ENCODE measurements at places on chromosomes 12 and 14.

- no peak for DNase-seq
Measured at GRCh38 chr12:127690161-127690560, 576.8 kb upstream of the TMEM132C start.

DNA sequence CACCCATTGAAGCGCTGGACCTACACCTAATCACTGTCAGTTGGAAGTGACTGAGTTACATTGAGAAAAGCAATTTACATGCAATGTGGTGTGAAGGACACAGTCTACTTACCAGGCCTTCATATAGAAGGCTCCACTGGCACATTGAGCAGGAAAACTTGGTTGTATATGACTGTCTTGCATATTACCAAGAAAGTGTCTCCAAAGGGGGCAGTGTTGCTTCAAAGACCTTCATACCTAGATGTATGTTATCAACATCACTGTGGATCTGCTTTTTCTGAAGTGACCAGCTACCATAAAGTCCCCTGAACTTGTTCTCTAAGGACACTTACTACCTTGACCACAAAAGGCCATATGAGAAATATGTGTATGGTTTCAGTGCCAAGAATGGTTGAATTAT lies 64.1 kb downstream of the NELL2 start:
- no peak for DNase-seq

DNA sequence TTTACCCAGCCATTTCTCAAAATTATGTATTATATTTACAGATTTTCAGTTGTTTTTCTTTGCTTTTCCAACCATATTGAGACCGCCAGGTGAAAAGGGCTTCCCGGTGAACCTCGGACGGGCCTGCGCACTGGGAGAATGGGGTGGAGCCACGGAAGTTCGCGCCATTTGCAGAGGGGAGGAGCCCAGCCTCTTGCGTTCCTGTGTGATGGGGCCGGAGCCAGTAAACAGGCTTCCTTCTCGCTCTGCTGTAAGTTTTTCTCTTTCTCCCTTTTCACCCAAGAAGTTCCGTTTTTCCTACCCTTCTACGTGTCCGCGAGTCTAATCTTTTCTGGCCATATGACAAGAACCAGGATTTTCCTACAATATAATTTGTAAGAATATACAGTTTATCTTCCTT lies 1108.8 kb upstream of the SEL1L start:
- DNase-seq, result no peak

DNA sequence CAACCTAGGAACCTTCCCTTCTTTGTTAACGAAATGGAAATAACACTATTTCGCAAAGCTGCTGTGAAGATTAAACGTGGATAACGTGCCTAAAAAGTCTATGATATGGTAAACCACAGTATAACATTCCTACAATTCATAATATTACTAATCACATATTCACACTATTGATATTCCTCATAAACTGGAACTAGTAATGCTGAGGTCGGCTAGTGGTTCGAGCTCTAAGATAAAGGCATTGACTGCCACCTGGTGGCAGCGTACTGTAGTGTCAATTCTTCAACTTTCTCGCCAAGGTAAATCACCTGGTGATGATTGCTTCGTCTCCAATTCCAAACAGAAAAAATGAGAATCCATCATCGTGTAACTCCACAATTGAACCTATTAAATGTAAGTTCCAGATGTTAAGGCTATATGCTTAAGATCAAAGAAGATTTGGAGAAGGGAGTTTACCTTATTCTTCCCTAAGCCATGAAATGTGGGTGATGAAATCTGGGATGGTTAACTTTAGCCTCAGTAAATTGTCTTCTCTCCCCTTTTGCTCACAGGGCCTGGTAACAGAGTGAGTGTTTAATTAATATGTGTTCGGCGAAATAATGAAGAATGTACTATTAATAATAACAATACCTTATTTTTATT lies 197.5 kb upstream of the TMEM132C start:
- no peak for DNase-seq

DNA sequence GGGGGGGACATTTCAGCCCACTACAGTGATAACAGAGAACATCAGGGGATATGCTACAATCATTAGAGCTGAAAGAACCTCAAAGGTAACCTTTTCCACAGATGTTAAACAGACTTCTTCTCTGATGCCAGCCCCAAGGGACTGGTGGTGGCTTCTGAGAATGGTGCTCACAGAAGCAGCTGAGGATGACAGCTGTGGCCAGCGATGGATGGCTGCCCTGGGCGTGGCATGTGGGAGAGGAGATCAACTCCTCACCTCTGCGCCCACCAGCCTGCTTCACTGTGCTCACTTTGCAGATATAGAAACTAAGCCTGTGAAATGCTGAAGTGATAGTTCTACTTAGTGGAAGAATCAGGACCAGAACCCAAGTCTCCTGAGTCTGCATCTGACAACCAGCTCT lies 33.0 kb downstream of the FOXN3 start:
- DNase-seq, result no peak

GRCh38 chr14:101600891-101601605 lies 39.8 kb downstream of the DIO3 start:
- DNase-seq, result no peak

GRCh38 chr12:23472329-23472971 lies 477.0 kb downstream of the SOX5 start:
- DNase-seq, result no peak
